ENCODE measurements at places on chromosomes 1 and 21.

DNA sequence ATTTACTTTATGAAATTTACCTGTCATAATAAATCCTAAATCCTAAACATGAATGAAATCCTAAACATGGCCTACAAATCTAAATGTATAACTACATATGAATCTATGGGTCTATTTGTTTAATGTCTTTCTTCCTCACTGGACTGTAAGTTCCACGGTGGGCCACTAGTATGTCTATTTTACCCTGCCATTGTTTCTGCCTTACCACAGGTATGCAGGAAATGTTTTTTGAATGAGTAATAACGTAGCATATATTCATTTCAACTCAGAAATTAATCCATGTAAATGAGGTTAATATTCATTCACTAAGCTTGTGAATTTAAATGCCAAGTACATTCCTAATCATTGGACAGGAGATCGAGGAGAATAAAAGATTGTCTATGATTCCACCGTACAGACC, 35.3 kb downstream of the B3GALNT2 start:
- no peak for DNase-seq

GRCh38 chr1:204292740-204293139, 67.0 kb downstream of the PLEKHA6 start:
- no peak for DNase-seq

DNA sequence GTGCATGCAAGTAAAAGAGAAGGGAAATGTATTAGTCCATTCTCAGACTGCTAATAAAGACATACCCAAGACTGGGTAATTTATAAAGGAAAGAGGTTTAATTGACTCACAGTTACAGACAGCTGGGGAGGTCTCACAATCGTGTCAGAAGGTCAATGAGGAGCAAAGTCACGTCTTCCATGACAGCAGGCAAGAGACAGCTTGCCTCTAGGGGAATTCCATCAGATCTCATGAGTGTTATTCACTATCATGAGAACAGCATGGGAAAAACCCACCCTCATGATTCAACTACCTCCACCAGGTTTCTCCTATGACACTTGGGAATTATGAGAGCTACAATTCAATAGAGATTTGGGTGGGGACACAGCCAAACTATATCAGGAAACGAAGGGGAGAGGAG, 8.1 kb downstream of the KRTAP21-3 start:
- no peak for DNase-seq

DNA sequence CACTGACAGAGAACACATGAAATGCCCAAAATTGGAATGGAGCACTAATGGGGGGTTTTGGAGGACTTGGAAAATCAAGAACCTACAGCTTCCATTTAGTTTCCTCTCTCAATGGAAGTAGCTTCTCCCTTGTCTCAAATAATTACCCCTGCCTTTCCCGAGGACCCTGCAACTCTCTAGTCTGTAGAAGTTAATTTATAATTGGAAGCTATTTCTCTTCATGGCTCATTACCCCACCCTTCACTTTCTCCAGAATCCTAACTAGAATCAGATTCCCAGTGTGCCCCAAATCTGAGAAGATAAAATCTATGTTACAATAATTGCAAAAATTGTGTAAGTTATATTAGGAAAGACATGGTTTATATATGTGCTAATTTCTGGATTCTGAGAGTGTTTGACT, 181.5 kb upstream of the ATP1B1 start:
- no peak for DNase-seq

DNA sequence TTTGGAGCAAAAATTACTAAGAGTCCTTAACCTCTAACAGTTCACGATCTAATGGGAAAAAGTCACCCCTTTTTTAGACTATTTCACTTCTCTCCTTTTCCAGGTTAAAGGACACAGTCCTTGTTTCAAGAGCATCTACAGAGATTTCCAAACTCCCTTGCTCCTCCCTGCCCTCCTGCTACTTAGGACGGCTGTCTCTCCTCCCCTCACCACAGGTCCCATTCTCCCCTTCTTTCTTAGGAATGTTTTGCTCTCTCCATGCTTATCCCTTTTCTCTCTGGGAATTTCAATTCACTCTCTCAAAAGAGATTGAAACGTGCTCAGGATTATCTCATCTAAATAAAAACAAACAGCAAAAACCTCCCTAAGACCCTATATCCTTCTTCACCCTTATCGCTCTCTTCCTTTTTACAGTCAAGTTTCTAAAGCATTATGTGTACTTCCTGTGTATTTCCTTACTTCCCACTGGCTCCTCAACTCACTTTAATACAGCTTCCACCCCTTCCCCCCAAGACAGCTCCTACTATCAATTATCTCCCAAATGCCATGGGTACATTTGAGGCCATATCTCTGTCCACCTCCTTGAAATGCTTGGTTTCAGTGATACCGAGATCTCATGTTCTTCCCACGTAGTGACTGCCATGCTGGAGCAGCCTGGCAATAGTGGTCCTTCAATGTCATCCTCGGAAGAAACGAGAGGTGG, 43.2 kb upstream of the ZNF281 start:
- no peak for DNase-seq

- no peak for DNase-seq
These were observed 10.1 kb upstream of the CITED4 start for GRCh38 chr1:40872276-40872675.

- no peak for DNase-seq
These were observed 17.3 kb downstream of the SLC6A9 start for GRCh38 chr1:44013949-44014348.

DNA sequence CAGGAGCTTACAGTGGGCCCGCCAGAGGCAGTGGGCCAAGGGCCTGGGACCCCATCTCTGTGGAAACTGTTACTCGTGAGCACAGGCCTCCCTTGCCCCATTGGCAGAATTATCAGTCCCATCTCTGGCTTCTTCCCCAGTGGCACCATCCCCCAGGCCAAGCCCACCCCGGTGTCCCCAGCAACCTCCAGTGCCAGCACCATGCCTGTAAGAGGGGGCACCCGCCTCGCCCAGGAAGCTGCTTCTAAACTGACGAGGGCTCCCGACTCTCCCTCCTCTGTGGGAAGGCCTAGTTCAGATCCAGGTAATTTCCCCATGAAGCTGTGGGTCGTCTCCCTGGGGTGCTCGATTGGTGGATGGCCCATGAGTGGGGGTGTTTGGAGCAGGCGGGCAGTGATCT, 46.8 kb downstream of the TNFRSF8 start:
- DNase-seq: no peak

GRCh38 chr1:53431805-53432565, 27.2 kb upstream of the DMRTB1 start:
- DNase-seq: no peak

DNA sequence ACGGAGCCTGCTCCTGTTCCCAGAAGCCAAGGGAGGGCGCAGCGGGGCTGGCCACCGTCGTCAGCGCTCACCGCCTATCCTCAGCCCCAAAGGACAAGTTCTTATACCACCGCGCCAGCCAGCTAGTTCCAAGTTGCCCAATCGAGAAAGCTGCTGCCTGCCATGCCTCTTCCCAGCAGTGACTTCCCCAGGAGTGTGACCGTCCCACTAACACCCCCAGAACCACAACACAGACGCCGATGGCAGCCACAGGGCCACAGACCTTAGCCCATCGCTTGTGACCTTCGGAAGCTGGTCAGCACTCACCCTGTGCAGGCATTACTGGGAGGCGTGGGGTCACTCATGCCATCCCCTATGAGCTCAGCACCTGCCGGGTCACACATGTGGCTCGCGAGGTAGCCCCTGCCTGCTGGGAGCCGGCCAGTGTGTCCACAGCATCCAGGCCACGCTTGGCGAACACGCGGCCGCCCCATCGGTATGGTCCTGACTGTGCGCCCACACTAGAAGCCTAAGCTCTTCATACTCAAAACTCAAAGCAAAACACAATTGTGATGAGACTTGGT, 20.1 kb downstream of the NADK start:
- no peak for DNase-seq

DNA sequence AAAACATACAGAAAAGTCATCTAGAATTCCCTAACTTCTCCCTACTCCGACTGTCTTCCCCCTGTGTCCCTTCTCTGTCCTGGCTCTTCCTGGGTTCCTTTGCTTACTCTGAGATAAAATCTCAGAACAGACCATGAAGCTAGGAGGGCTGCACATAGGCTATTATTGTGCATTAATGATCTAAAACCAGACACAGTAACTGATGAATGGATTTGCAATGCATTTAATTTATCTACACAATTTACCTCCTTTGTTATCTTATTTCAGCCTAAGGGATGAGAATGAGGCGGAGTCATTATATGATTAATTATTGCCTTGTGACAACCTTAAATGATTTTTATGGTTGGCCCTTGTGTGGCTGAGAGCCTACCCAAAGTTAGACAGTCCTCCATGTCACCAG, 14.5 kb downstream of the RHOU start:
- no peak for DNase-seq

DNA sequence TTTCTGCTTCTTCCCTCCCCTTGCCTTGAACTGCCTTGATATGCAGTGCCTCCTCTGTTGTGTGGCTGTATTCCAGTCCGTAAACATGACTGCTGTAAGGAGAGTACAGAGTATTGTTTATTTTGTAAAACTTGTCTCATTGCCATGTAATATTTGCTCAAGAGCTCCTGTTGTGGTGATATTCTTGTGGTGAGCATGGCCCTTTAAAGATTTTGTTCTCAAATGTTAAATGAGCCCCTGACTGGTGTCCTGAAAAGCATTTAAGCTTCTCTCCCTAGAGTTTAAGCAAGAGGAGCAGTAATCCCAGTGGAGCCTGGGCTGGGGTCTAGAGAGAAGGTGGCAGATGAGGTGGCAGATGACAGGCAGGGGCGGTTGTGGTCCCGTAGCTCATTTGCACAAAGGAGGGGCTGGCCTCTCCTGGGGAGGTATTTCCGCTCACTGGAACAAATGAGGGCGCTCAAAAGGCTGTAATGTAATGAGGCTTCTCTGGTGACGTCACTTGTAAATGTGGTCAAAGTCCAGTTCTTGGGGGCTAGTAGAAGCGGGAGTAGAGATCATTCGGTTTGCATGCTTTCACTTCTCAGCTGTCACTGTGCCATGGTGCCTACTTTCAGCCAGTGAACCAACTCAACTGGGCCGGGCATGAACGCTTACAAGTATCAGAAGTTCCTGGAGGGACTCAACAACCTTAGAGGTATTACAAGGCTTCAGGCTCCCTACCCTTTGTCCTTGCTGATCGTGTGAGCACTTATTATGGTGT, 46.0 kb upstream of the MACF1 start:
- DNase-seq: peak; percentile 43

- no peak for DNase-seq
These were observed 48.8 kb downstream of the ARHGEF10L start for GRCh38 chr1:17588048-17588871.

DNA sequence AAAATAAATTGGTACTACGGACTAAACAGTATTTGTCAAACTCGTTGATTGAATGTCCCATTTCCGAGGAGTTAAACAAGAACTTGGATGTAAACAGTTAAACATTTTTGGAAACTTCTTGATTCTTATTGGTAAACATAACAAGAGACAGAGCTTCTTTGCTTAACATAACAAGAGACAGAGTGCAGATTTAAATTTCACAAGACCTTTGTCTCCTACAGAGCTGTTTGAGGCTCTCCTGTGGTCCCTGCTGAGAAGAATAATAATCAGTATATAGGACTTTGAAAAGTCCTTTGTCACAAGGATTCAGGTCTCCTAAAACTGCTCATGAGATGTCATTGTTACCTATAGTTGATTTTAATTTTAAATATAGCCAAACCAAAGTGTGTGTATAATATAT, 170.6 kb upstream of the C21orf91 start:
- no peak for DNase-seq

- no peak for DNase-seq
These were observed 288.4 kb downstream of the OMA1 start for GRCh38 chr1:58258082-58258481.

DNA sequence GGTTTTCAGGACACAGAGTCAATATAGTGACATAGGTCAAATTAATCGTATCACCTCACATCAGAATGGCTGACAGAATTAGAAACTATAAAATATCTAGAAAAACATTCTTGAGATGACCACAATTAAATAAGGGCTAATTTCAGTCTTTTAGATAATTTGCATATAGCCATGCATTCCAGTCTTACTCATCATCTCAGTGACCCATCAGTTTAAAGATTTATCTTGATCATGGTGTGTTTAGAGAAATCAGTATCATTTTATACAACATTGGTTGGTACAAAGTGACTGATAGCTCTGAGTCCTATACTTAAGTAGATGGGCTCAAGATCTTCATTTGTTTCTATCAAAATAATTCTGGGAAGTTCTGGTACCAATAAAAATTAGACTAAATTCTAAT, 262.3 kb upstream of the SNX7 start:
- DNase-seq: no peak

GRCh38 chr1:24111262-24111995, 506 bp downstream of the MYOM3 start:
- DNase-seq: no peak

- no peak for DNase-seq
These were observed 60.4 kb upstream of the ATP1A1 start for GRCh38 chr1:116312681-116313069.

DNA sequence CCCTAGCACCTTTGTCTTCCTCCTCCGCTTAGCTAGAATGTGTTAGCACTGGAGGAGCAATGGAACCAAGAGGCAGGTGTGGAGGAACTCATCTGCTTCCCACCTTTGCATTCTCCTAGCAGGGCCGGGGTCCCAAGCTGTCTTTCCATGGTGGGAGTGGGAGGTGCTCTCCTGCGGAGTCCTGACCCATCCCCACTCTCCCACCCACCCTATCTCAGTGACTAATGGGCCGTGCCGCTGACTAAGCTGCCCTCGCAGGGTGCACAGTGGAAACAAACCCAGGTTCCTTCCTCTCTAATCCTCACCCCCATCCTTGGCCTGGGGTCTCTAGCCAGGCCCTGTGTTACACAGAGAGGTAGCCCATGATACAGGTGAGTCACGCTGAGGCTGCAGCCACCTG, 177.5 kb downstream of the HIVEP3 start:
- no peak for DNase-seq

DNA sequence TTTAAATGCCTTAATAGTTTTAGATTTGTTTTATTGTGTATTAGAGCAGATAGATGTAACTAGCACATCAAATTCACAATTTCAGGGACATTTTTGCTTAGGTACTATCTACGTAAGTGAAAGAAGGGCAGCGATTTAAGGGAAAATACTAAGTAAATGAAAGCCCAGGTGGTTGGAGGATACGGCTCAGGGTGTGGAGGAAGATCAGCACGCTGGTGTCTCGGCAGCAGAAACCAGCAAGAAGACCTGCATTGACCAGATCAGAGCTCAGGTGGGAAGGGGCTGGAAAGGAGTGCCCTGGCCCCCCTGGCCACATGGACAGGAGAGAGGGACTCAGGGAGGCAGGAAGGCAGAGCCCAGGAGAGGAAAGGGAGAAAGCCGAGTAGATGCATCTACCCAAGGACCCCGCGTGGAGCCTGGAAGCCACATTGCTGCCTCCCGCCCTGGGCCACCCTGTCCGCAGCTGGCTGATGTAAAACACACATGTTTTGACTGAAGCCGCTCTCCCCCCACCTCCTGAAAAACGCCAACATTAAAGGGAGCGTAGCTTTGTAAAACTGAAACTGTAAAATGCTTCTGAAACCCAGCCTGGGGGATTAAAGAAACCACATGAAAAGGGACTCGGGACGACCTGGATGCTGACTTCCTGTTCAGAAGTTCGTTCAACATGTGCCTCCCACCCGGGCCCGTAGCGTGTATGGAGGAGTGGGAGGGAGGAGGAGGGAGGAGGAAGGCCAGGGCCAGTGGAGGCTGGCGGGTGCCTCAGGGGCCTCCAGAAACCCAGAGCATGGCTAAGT, 72.6 kb upstream of the TARDBP start:
- no peak for DNase-seq

Measured in progenitor cell of endocrine pancreas (in vitro differentiated cells).